ENCODE measurements at places on chromosomes 11 and 22.
A peak's percentile ranks its signal among the peaks of the same experiment; 100 is the strongest.

DNA sequence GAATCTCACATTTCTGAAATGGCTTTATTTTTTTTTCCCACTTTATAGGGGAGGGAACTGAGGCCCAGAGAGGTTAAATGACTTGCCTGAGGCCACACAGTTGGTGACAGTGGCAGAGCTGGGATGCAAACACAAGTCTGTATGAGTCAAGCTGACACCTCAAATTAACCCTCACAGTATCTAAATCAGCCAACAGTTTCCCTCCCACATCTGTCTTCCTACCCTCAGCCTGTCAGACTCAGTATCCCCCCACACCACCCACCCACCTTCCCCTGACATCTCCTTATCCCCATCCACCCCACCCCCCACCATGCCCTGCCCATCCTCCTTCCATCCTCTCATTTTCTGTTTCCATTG lies 95.2 kb downstream of the TP53I11 start:
- no peak for DNase-seq

DNA sequence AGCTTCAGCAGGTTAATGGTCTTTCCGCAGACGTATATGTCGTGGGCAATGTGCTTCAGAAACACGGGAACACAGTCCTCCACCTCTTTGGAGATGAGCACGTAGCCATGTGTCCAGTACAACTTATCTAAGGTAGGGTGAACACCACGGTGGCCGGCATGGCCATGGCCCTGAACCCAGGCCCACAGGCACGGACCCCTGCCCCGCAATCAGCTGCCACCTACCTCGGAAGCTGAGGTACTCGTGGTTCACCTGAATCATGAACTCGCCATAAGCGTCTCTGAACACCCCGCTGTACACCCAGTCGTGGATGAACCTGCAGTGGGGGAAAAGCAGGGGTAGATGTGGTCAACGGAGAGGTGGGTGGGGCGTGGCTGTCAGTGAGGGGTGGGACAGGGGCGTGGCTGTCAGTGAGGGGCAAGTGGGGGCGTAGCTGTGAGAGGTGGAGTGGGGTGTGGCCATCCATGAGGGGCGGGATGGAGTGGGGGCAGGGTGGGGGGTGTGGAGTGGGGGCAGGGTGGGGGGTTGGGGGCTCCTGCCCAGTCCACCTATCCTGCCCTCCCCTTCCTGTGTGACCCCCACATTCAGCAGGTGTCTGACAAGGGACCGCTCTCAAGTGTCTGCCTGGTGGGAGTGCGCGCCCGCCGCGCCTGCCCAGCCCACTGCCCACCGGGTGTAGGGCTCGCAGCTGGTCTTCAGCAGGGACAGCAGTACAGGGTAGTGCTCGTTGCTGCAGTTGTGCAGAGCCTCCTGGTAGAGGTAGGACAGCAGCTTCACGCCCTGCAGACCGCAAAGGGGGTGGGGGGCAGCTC lies 18.6 kb downstream of the TUBGCP6 start:
- DNase-seq: no peak

DNA sequence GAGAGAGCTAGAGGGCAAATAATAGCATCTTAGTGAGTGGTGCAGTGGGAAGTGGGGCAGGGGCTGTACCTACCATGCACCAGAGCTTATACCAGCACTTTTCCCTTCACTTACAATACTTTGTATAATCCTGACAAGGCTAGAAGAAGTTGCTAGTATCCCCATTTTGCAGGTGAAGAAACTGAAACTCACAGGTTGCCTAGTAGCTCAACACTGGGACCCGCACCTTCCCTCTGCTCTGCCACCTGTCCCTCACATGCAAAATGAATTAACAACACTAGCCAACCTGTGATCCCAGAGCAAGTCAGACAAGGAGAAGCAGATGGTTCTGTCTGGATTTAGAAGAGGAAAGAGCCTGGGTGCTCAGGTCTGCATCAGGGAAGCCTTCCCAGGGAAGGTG lies 510.4 kb downstream of the BUD13 start:
- DNase-seq: no peak

DNA sequence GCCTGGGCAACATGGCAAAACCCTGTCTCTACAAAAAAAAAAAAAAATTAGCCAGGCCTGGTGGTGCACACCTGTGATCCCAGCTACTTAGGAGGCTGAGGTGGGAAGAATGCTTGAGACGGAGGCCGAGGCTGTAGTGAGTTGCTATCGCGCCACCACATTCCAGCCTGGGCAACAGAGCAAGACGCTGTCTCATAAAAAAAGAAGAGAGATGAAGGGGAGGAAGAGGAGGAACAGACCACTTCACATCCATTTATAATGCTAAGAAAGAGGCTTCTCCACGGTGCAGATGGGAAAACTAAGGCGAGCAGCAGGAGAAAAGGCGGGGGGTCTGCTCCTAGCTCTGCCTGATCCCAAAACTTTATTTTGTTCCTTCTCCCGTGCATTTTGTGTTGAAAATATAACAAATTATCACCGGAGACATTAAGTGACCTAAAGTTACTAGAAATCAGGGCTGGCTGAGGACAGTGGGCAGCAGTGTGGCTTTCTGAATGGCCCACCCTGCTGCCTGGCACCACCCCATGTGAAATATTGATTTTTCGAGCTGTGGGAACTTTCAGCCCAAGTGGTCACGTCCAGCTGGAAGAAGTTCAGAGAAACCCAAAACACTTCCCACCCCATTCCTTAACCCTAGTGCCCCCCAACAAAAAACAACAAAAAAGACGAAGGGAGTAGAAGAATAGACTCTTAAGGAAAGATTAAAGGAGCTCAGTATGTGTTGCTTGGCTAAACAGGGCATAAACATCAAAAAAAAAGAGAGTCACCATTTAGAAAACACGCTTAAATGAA lies 9.5 kb downstream of the MYH9 start:
- no peak for DNase-seq

DNA sequence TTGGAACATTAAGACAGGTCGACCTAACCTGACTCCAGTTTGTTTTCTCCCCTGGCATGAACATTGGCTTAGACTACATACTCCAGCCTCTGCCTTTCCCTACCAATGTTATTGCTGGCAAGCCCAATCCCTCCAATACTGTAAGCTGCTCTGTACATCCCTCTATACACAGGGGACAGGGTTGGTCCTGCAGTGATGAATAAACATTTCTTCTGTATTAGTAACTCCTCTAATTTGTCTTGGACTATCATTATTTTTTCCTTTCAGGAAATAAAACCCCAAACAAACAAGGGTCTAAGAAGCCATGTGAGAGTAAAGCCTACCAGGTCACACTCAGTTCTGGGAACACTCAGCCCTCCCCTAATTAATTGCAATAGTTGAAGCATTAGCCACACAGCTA lies 35.1 kb upstream of the FJX1 start:
- no peak for DNase-seq

GRCh38 chr11:12148882-12149281 lies 38.5 kb downstream of the MICAL2 start:
- DNase-seq: no peak

GRCh38 chr11:76637491-76638269 lies 32.9 kb downstream of the LRRC32 start:
- DNase-seq: peak; percentile 65

DNA sequence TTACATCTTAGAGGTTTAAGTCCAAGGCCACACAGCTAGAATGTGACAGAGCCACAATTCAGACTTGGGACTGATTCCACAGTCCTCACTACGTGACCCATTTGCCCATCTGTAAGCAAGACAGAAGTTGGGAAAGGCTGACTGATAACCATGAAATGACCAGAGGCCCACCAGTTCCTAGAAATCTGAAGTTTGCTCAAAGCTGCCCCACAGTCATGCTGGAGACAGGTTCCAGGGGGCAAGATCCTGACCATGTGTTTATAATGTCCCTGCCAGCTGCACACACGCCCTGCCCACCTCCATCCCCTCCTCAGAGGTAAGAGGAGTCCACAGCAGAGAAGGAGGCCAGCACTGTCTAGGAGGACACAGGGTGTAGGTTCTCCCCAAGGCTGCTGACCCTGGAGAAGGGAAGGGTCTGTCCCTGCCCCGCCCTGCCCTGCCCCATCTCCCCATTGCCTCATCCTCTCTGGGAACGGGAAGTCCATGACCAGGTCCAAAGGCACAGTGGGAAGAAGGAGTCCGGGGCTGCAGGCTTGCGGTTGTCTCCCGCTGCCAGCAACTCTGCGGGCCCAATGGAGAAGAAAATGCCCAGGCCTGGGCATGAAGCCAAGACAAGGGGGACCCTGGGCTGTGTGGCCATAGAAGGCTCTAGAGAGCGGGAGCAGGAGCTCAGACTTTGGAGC lies 11.9 kb upstream of the OAF start:
- no peak for DNase-seq

- DNase-seq: no peak
Observed at GRCh38 chr11:108790501-108791299, 125.8 kb downstream of the DDX10 start.

DNA sequence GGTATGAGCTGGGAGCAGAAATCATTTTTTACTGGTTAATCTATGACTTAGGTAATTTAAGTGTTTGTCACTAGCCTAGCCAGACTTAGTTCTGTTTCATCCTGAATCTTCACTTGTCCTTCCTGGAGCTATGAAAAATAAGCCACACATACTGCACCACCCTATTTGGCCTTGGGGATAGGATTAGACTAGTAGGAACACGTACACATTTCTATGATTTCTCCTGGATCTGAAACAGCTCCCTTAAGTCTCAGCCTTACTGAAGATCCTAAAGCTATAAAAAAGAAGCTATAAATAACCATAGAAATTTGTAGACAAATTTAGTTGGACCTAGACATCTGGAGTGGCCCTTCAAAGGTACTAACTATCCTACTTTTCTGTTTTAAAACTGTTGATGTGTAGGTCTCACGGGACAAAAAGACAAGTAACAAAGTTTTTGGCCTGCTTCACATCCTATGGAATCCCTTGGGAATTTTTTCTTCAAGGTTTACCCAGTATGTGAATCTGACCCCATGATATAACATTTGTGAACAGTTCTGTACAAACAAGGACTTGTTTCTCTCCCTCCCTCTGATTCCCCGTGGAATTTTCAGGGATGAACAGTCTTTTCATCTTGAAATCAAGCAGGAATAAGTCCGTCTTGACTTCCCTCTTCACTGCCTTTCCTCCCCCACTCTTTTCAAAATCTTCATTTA lies 275.0 kb downstream of the FAM76B start:
- DNase-seq: no peak

GRCh38 chr22:42203609-42204008 lies 66.8 kb downstream of the TCF20 start:
- DNase-seq: no peak

- DNase-seq: no peak
Observed at GRCh38 chr11:111983187-111983986, 41.8 kb upstream of the DLAT start.

DNA sequence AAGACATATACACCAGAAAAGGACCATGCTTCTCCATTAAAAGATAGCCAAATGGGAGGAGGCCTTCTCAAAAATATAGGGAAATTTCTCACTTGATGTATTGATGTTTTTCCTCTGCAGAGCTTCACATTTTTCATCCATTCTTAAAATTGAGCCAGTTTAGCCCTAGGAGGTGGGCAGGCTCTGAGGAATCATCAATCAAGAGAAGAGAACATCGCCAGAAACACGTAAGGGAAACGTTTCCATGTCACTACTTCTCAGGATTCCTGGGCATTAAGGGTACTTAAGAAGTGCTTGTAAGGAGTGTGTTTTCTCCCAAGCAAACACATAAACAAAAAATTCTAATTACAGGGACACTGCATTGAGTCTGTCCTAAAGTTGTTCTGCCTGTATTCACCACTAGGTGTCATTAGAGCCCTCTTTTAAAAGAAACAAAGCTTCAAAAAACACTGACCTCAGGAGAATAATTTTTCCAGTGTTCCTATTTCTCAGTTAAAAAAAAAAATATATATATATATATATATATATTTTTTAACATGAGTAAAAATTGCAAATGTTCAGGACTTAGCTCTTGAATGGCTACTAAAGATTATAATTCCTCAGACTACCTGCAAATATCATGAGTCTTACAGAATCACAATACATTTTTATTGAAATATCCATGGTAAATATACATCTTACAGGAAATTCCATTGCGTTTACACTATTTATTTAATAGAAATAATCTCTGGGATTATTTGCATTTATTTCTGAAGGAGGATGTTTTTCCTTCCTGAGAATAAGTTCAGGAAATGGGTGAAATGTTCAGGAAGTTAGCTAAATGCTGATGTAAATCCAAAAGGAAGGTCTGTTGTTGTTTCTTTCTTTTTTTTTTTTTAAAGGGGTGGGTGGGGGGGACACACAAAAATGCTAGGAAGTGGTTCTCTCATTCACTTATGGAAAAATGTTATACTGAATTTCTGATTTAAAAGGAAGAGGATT lies 16.0 kb downstream of the FZD4 start:
- peak; percentile 47 for DNase-seq

- no peak for DNase-seq
Observed at GRCh38 chr11:8025123-8025522, 38.0 kb downstream of the EIF3F start.

DNA sequence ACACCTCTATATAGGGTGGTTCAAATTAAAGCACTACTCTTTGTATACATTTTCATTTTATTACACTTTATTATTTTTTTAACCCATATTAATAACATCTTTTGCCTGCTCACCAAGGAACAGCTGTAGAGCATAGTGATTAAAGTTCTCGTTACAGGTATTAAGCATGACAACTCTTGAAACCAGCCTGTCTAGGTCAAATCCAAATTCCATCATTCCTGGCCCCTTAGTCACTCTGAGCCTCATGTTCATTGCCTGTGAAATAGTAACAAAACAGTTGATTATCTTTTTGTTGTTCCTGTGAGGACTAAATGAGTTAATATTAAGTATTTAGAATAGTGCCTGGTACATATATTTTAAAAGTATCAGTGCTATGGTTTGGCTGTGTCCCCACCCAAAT lies 334.5 kb downstream of the RAB38 start:
- DNase-seq: no peak

DNA sequence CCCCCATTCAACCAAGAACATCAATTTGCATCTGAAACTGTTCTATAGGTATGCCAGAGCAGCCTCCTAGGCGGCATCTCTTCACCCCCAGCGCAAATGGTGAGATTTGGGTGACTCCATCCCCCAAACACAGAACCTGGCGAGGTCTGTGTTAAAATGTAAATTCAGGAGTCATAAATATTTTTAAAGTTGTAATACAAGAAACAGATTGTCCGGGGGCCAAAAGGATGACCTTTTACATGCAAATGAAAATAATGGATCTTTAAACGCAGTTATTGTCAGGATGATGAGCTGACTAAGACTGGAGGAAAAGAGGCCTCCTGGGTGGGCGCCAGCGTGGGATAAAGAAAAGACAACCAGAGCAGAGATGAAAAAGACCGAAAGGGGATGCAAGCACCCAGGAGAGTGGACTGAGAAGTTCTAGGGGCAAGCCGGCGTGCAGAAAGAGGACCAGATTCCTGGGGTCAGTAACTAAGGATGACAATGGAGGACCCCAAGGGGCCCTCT lies 16.0 kb upstream of the ADA2 start:
- DNase-seq: no peak

DNA sequence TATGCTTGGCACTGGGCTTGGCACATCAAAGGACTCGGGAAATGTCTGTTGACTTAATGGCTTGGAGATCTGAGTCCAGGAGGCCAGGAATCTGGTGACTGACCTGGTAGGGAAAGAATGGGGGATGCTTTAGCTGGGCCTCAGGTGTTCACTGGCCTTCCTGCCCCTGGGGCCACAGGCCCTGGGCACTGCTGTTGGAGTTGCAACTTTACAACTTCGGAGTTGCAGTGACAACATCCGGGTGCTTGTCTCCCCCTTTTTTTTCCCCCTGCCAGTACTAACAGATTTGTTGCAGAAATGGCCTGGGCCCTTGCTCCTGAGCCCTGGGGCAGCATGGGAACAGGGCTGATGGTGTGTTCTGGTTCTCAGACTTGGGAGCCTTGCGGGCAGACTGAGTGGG lies 23.8 kb downstream of the OSBP2 start:
- DNase-seq: no peak
